WTC11 (cell line): ENCODE measurements at places on chromosomes 4 and X.

- DNase-seq = no peak
These were observed 76.5 kb downstream of the RELL1 start for GRCh38 chr4:37609626-37610025.

- no peak for DNase-seq
These were observed 161.7 kb downstream of the BTC start for GRCh38 chr4:74632634-74633033.

DNA sequence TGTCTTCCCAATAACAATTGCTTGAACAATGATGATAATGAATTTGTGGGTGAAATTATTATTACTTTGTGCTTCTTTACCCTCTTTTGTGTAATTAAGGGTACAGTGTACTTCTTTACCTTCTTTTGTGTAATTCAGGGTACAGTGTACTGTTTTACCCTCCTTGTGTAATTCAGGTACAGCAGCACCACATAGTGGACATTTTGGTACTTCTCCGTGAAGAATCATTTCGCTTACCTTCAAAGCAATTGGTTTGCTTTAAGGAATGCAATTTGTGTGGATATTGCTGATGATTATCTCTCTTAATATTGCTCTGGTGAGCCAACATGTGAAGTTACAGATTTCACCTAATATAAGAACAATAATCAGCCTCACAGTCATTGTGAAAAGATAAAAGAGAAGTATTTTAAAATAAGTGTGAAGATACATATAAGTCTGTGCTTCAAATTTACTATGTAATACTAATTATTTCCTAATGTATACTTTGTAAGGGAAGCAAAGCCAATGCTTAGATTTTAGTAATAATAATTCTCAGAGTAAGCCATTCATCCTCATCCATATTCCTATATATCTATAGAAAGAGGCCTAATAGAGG lies 27.2 kb upstream of the SEC24B start:
- DNase-seq = no peak

DNA sequence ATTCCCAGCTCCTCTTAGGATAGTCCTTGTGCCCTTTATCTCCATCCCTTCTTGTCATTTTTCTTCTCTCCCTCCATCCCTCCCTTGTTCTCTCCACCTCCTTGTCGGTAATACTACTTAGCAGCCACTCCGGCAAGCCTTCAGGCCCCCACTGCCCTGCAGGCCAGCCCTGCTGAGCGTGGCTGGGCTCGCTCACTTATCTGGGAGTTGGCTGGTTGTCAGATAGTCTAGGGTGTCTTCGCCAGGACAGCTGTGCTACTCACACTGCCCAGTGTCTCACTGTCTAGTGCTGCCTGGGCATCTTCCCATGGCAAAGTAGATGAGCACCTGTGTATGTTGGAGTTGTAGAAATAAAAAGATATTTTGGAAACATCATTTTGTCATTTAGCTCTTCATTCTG lies 75.0 kb downstream of the STK32B start:
- DNase-seq = no peak

DNA sequence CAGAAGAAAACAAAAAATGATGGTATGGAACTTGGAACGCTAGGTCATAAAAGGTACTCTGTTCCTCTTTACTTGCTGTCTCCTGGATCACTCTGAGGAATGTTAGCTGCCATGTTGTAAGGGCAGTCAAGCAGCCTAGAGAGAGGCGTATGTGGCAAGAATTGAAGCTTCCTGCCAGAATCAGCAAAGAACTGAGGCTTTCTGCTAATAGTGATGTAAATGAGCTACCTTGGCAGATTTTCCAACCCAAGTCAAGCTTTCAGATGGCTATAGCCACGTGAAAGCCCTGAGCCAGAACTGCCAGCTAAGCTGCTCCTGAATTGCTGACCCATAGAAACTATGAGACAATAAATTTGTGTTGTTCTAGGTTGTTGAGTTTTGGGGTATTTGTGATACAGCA lies 38.7 kb downstream of the AASDH start:
- DNase-seq = no peak

- DNase-seq = no peak
These were observed 176.6 kb downstream of the AFAP1 start for GRCh38 chr4:7763106-7763505.

GRCh38 chr4:165175879-165176278 lies 31.5 kb upstream of the KLHL2 start:
- no peak for DNase-seq

DNA sequence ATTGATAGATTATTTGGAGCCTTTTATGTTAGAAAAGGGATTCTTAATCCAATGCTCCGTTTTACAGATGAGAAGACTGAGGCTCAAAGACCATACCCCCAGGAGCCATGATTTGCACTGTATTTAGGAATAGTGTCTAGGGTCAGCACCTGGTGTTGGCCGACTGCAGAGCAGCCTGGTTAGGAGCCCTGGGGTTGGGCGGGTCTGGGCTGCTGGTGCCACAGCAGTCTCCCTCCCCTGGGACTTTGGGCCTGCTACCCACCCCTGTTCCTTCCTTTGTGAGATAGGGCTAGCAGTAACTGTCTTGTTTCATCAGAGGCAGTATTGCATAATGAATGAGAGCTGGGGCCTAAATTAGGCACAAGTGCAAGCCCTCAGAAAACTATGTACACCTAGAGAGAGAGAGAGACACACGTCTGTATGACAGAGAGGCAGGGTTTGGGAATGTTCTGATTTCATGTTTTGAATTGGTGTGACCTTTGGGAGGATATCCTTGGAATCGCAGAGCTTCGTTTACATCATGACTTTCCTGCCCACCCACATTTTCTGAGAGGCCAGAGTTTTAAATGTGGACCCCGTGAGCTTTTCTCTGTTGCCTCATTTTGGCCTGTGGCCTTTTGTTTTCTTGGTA lies 111.7 kb downstream of the PTTG2 start:
- no peak for DNase-seq

DNA sequence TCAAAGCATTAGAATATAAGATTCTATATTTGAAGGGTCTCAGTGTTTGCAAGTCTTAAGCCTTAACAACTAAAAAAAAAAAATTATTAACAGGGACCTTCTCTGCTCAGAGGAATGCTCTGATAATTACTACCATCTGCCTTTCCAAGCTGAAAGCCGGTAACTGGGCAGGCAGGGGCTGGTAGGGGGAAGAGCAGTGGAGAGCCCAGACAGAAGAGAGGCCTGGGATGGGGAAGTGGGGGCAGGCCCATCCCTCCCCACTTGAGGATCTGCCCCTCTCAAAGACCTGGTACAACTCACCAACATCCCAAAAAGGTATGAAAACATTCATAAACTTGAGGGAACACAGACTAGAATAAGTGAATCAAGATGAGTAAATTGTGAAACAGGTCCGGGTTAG lies 113.9 kb downstream of the QDPR start:
- DNase-seq = no peak

DNA sequence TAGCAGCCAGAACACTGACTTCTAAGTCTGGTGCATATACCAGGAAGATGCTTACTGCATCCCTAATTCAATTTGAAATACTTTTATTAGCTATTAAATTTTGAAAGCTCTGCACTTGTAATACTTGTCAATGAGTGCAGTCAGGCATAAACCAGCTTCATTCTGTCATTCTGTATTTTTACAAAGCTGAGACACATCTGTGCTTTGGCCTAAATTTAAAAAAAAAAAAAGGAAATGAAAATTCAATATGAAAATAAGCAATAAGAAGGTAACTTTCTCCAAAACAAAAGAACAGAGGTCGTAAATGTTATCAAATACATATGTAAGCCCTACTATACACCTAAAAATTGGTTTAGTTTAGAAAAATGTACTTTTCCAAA lies 7.0 kb downstream of the SMIM14 start:
- DNase-seq = no peak

GRCh38 chrX:28876408-28876807 lies 289.2 kb downstream of the IL1RAPL1 start:
- no peak for DNase-seq

- no peak for DNase-seq
These were observed 2.6 kb downstream of the MSX1 start for GRCh38 chr4:4862071-4862551.

- DNase-seq = no peak
These were observed 468 bp downstream of the GLA start for GRCh38 chrX:101407167-101407747.

DNA sequence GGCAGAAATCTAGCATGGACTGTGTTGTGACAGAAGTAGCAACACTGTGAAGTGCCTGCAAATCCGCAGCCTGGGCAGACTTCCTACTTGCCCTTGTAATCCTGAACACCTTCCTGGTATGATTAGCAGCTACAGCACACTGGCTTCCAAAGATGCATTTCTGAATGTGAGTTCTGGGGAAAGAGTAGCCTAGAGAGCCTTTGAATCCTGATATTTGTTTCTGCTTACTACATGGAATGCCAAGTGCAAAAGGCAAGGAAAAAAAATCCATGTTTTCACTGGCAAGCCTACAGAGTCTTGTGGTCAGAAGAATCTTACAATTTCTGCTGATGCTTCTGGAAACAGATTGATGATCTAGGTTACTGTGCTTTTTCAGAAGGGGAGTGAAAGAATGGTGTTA lies 223.7 kb downstream of the COL25A1 start:
- DNase-seq = no peak

GRCh38 chrX:16981209-16981608 lies 34.8 kb downstream of the REPS2 start:
- no peak for DNase-seq

DNA sequence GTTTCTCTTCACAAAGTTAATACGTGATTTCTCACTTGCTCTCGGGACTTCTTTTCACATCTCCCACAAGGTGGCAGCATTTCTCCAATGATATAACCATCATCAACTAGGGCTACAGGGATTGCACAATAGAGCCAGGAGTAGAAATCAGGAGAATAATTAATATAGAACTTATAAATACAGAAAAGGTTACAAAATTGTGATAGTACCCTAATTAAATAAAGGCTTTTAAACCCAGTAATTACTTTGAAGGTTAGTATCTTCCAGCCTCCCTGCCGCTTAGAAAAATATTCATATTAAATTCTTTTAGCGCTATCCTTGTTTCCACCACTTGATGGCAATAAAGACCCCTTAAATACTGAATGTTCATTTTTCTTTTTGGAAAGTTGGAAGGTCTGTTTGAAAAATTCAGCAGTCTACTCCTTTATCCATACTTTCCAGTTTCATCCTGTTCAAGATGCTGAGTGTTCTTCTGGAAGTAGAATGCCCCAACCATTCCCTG lies 65.8 kb downstream of the RASGEF1B start:
- DNase-seq = no peak

DNA sequence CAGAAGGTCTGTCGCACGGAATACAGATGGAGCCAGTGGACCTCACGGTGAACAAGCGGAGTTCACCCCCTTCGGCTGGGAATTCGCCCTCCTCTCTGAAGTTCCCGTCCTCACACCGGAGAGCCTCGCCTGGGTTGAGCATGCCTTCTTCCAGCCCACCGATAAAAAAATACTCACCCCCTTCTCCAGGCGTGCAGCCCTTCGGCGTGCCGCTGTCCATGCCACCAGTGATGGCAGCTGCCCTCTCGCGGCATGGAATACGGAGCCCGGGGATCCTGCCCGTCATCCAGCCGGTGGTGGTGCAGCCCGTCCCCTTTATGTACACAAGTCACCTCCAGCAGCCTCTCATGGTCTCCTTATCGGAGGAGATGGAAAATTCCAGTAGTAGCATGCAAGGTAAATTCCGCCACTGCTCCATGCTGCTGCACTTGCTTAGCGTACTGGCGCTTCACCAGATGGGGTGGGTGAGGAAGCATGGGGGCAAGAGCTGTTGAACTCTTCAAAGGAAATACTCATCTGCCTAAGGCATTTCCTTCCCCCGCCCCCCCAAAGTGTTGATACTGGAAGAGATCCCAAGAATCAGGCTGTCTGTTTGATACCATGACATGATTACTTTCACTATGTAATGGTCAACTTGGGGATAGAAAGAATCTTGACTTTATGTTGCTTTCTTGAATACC lies 24.8 kb downstream of the KLF3 start:
- no peak for DNase-seq
